ENCODE measurements at places on chromosomes 5 and 9.

- DNase-seq, result no peak
These were observed 106.1 kb upstream of the FGF10 start for GRCh38 chr5:44495280-44495679.

- DNase-seq, result no peak
These were observed 64.9 kb downstream of the CETN3 start for GRCh38 chr5:90344689-90345088.

GRCh38 chr5:157596487-157596886 lies 20.9 kb upstream of the ADAM19 start:
- DNase-seq, result no peak

- no peak for DNase-seq
These were observed 125.6 kb downstream of the PAPPA start for GRCh38 chr9:116279230-116279629.

DNA sequence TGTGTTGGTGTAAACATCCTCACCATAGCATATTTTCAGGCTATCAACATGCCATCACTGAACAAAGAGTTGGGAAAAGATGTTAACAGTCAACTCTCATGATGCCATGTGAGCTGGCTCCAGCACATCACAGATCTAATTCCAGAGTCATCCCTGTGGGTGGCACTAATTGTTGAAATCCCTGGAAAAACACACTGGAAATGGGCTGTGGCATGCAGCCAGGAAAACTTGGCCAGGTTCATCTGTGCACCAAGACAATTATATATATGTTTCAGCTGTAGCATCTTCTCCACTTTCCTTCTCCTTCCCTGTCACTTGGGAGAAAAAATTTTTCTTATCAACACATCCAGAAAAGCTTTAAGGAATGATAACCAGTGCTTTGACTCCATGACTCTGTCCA lies 313.7 kb downstream of the TRIM32 start:
- no peak for DNase-seq
